NCI-H1092 (cell line): ENCODE measurements at places on chromosomes 5 and 9.

- DNase-seq, result no peak
Observed at GRCh38 chr5:127813633-127814587, 110.7 kb downstream of the CCDC192 start.

- DNase-seq, result no peak
Observed at GRCh38 chr5:152378730-152379129, 26.3 kb downstream of the NMUR2 start.

DNA sequence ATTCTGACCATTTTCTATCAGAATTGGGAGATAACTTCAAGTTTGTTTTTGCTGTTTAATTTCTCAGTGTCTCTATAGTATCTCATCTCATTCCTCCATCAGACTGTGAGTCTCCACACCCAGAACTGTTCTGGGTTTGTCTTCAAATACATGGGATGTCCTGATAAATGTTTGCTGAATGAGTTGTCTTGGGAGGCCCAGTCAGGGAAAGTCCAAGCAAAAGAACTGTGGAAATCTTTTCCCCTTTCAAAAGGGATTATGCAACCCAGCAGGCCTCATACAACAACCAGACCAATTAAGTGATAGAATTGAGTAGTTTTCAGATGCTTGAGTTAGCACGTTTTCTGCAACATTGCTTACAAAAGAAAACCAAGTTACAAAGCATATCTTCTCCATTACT is 324.4 kb downstream of the BRINP1 start:
- no peak for DNase-seq

DNA sequence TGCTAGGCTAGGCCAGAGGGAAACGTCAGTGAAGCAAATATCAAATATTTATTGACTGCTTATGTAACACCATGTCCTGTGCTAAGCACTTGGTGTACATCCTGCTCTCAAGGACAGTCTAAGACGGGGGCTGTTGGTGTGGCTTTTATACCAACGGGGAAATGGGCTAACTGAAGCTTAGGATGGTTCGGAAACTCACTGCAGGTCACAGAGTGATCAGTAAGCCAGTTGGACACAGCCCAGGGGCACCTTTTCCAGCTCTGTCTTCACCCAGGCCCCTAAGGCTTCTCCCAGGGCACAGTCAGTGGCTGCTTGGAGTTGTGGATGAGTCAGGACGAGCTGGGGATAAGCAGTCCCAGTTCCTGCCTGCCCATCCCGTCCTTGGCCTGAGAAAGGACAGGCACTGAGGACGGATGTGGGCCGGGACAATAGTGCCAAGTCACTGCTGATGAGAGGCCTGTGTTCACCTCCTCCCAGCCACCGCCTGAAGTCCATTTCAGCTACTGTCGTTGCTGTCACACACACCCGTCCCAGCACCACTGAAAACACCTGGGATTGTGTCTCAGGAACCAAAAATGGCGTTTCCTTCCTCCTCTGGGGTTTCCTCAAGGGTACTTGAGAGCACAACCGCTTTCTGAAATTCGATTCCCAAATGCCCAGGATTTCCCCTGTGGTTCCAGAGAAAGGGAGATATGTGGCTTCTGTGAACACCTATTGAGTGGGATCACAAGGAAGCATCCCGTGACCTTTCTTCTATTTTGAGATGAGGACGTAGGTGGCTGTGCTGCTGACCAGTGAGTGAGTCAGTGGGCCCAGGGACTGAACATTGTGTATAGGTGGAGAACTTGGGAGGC is 17.5 kb upstream of the SPRY4 start:
- no peak for DNase-seq

DNA sequence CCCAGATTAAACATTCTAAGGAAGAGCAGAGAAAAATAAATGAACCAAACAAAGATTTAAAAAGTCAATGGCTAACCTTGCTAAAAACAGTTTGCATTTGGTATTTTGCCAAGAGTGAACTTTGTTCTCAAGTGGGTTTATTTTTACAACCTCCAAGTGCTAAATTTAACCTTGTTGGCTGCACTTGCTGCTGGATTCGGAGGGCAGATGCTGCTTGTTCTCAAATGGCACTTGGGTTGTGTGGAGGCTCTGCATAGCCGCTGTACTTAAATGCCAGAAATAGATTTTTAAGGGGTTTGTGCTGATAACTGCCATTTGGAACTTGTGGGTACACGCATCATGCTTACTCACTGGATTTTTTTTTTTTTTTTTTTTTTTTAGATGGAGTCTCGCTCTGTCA is 13.3 kb upstream of the SPATA24 start:
- DNase-seq, result no peak

DNA sequence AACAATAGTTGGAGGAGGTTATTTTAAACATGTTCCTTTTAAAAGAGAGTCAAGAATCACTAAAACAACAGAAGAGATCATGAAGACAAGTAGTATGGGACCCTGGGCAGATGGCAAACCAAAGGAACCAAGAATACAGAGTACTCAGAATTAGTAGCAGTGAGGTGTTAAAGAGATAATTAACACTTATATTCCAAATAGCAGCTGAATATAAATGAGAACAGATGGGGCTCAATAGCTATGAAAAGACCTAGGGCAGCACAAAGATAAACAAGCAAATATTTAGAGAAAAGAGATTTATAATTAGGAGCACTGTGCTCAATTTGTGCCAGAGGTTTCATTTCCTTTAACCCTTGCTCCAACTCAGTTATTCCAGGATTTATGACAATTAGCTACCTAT is 159.1 kb downstream of the FAM114A2 start:
- no peak for DNase-seq
